ENCODE measurements at places on chromosomes 3 and 15.

- DNase-seq, result no peak
These were observed 64.8 kb upstream of the STIMATE start for GRCh38 chr3:52962160-52962559.

DNA sequence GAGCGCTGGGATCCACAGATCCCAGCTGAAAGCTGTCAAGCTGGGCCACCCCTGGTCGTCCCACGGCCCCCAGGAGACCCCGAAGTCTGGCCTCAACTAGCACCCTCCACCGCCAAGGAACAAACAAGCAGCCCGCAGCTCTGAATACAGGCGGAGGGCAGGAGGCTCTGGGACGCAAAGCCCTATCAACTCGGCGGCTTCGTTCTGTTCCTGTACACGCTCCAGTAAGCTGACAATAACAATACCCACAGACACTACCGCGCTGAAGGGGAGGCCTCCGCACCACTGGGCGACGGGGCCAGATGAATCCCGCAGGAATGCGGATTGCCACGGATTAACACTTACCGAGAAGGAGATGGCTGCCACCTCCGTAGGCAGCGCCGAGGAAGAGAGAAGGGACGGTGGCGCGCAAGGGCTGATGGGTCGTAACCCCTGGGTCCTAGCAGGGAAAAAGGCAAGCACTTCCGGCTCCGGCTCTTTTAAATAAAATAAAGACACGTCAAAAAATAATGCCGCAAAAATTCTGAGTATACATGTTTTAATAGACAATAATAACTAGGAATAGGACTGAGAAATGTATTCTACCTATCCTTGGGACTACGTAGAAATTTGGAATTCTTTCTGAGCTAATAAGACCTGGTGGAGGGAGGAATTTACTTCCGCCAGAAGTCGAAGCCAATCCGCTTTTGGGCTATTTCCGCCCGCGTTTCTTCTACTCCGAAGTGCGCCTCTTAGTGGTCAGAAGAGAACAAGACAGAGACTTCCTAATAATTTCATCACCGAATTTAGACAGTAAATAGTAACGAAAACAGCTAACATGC is at the start of gene RPL32:
Gene RPL32 (minus strand): TSS at position 417 of the 821 bp plus-strand sequence. CDS start 1,328 bp downstream, outside the sequence.
- peak; percentile 93 for DNase-seq

DNA sequence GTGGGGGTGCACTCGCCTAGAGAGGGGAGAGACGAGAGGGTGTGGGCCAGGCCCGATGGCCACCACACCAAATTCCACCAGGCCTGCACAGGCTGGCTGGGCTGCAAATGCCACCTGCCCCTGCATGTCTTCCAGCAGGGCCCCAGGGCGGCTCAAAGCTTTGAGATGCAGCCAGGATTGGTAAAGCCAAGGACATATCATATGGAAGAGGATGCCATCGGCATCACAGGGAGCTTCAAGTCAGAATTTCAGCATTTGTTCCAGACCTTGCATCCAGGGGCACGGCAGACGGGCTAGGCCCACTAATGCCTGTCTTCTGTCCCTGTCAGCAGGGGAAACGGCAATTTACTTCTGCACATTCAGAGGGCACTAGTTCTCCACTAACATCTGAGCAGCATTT is 97.8 kb downstream of the NUP210 start:
- DNase-seq, result no peak

DNA sequence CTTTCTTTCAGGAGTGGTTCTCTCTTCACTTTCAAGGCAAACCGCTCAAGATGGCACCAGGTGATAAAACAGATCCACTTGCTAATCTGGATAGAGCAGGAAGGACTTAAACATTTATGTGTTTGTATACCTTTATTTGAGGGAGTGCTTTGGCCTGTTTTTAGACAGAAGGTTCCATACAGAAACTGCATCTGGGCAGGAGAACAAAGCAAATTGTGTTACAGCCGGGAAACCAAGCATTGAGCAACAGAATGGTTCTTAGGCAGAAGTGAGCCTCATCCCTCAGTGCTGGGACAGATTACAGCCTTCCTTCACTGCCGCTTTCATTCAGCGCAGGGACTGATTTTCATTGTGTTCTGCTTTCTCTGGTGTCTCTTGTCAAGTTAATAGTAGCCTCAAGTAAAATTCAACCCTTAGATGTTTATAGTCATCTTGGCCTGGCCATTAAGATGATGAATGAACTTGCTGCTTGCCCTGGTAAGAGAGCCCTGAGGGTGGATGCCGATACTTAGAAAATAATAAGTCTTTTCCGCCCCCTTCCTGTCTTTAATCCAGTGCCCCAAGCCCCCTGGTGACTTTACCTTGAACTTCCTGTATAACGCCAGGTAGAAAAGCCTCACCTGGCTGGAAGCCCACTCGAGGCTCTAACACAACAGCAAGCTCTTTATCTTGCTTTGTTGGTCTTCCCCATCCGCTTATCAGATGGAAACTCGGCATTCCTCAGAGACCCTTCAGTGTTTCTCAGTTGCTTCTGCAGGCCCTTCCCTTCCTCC is 168.0 kb upstream of the CTDSPL start:
- no peak for DNase-seq

DNA sequence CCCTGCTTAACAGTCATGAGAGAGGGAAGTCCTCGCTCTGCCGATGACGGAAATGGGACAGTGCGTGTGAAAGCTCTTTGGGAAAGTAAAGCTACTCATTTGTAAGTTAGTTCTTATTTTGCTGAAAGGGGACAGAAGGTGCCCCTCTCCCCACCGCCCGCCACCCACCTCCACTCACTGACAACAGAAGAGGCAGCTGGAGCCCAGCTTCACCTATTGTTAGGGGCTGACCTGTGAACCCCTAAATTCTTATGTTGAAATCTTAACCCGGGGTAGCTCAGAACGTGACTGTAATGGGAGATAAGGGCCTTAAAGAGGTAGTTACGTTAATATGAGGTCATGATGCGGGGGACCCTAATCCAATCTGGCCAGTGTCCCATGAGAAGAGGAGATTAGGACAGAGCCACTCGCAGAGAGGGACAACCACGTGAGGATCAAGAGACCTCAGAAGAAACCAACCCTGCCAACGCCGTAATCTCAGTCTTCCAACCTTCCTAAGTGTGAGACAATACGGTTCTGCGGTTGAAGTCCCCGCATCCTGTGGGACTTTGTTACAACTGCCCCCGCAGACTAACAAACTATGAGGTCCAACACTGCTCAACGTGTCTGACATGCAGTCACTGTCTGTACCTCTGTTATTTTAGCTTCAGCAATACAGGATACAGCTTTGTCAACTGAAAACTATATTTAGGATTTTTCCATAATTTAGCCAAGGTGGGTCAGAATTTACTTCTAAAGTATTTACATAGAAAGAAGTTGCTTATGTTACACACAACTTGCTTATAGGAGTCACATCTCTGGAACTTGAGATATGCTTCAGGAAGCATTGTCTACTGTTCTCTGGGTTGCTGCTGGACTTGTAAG is 51.7 kb downstream of the PCSK6 start:
- DNase-seq, result no peak

GRCh38 chr3:189941125-189941524 is 179.6 kb downstream of the P3H2 start:
- DNase-seq, result no peak

GRCh38 chr3:17861476-17861875 is 119.0 kb upstream of the TBC1D5 start:
- no peak for DNase-seq

DNA sequence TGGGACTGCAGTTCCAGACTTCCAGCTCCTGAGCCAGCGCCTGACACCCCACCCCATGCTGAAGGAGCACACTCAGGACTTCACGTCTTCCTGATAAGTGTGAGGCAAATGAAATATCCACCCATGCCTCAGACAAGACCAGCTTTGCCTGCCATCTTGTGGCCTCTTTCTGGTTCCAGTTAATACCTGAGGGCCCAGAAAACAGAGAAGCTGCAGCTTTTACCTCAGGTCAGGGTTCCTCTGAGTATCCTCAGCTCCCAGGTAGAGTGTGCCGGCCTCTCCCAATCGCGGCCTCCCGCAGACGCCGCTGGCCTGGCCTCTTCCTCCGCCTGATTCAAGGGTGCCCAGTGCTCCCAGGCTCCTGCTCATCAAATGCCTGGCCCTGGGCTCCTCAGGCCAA is 5.1 kb upstream of the KLHL6 start:
- DNase-seq, result no peak

DNA sequence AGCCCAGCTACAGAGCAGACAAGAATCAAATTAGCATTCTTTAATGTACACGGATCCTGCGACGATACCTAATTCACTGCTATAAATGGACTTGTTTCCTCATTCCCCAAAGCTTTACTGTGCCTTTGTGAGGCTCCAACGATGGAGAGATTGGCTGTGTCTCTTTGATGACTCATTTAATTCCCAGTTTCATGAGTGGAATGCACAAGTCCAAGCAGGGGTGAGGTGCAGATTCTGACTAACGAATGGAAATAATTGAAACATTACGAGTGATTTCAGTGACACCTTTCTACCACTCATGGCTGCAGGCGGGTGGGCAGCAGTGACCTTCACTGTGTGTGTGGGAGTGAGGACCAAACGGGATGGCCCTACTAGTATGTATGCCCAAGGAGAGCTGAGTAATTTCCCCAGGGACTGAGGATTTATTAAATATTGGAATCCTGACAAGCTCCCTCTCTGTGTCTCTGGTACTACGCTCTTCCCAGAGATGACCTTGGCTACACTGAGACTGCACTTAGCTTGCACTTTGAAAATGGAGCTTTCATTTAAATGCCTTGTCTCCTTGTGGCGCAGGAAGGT is 156.7 kb downstream of the CACNA2D3 start:
- DNase-seq, result no peak

GRCh38 chr15:51067510-51067909 is 27.2 kb downstream of the TNFAIP8L3 start:
- DNase-seq, result no peak

- peak; percentile 12 for DNase-seq
These were observed 37.2 kb downstream of the EEFSEC start for GRCh38 chr3:128190501-128190900.

DNA sequence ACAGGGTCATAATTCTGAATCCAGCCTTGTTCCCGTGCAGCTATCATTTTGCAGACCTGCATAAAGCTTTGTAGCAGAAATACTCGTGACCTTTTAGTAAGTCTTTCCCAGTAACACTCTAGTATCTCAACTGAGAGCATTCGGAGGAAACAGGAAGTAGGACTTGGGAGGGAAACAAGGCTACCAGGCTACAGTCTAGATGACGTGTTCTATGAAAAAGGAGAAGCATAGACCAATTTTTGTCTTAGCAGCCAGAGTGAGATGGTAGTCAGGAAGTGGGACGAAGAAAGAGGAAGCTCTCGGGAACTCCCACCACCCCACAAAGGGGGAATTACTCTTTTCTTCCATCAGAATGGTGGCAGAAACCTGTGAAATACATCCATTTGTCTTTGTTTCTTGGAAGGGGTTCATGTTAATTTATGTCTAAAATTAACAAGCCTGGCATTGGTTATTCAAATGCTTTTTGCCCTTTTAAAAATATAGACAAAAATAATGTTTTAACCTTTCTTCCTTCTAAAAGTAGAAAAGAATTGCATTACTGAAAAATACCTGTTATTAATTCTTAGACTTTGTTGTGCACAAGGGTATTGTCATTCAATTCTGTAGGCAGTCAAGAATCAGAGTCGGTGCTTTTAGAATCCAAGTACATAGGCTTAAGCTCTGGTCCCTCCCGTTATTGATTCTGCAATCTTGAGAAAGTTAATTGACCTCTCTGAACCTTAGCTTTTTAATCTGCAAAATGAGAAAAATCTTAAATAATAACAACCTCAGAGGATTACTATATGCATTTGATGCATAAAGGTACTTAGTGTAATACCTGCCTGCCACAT is 1.6 kb upstream of the SUCNR1 start:
- DNase-seq, result no peak

DNA sequence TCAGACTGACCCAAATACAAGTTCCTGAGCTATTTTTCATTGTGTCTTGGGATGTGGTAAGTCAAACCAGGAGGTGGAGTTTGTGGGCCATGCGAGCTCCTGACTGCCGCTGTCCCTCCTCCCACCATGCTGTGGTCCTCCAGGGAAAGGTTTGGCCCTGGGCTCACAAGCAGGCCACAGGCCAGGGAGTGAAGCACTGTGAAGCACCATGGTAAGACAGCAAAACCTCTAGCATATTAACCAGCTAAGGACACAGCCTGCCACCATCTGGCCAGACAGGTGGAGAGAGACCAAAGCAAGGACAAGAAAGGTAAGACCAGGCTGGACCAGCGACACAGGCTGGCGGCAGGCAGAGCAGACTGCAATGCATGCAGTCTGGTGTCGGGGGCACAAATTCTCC is 15.3 kb downstream of the RAB43 start:
- DNase-seq, result no peak

GRCh38 chr15:80588801-80589200 is 106.3 kb upstream of the ABHD17C start:
- DNase-seq, result peak; percentile 80

Measured in LHCN-M2 (cell line).